ENCODE measurements at places on chromosomes 5 and 9.

DNA sequence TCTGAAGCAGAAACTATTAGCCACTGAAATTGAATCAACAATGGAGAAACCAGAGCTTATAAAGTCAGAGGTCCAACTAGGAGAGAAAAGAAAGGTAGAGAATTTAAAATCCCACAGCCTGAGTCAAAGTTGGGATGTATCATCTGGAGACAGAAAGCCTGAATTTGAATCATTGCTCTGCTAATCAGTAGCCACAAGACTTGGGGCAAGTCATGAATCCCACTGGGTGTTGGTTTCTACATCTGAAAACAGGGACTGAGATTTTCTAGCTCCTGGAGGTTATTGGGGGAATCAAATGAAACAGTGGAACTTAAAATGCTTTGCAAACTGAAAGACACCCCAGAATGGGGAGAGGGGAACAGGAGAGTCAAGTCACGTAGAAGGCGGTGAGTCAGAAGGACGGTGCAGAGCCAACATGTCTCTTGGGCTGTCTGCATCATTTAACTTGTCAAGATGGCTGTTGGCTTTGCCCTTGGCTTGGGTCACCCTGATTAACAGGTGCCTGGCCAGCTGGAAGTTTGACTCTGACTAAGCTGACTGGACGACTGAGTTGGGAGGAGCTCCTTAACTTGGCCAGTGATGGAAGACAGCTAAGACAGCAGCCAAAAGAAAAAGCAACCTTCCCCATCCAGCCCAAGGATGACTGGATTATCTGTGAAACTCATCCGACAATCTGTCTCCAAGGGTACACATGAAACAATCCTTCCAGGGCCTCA is 60.6 kb upstream of the ADRA1B start:
- DNase-seq = peak; percentile 45

- DNase-seq = peak; percentile 34
Measured at GRCh38 chr9:115162946-115163345, 45.0 kb upstream of the TNC start.

- no peak for DNase-seq
Measured at GRCh38 chr5:57497733-57498132, 15.1 kb upstream of the ACTBL2 start.

- DNase-seq = peak; percentile 74
Measured at GRCh38 chr9:2787065-2787464, 56.8 kb downstream of the PUM3 start.

DNA sequence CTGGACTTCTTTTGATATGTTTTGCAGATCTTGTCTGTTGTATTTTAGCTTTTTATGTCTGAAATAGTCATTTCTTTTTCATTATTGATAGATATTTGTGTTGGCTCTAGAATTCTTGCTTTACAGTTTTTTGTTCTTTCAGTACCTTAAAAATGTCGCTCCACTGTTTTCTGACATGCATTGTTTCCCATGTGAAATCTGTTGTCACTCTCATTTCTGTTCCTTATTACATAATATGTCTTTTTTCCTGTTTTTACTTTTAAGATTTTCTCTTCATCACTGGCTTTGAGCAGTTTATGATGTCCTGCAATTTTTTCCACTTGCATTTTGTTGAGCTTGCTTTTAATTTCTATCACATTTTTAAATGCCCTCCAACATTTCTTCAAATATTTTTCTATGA is 270.4 kb upstream of the TARS1 start:
- DNase-seq = peak; percentile 8

DNA sequence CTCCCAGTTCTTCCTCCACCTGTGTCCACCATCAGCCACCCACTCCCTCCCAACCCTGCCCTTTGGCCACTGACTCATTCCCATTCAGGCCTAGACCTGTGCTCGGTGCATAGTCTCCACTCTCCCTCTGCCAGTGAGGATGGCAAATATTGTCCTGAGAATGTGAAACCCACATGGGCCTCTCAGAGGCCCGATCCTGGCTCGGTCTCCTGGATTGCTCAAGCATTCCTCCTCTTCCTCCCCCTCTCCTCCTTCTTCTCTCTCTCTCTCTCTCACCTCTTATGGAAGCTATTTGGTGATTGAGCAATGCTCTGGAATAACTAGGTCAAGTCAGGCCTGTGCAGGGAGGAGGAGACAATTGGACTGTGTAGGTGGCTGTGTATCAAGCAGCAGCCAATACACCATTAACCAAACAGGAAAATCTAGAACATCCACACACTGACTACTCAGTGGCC is 99.9 kb downstream of the KLF4 start:
- peak; percentile 96 for DNase-seq

DNA sequence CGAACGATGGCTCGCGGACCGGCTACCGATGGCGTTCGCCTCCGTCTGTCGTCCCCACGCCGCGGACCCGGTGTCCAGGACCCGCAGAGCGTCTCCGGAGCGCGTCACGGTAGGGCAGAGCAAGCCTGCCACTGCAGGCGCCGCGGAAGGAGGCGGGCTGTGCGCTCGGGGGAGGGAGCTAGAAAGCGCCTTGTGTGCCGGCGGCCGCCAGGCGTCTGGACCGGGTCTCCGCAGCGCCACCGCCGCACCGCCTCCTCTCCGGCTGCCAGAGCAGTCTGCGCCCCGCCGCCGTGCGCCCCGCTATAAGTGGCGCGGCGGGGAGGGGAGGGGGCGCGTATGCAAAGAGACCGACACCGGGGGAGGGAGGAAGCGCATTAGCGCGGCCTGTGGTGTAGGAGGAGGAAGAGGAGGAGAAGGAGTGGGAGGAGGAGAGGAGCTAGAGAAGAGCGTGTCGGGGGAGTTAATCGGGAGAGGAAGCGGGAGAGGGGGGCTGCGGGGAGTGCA is at the start of gene ENC1:
Gene ENC1, minus strand, starts transcription at position 279 of the 504 bp plus-strand sequence. CDS start 4,243 bp downstream, outside the sequence.
- no peak for DNase-seq
